ENCODE measurements at places on chromosomes 5 and 9. TPM values are rescaled to one million over a fixed set of nuclear protein-coding genes. Genes with fewer than 3 reads are reported as not detected.

Gene ADAMTS12
- 7.0 TPM for total RNA-seq

Gene FAM151B
- total RNA-seq = 1.8 TPM

Gene SLC2A6
- 21.4 TPM for total RNA-seq

Gene SRP19
- 107 TPM for total RNA-seq

Gene CBY3
- total RNA-seq = not detected

Gene KLHL9
- 17.2 TPM for total RNA-seq

Gene DBH
- not detected for total RNA-seq

Gene OR1Q1
- total RNA-seq = not detected

Gene CNTNAP3
- total RNA-seq = 8.8 TPM

Gene C9
- total RNA-seq = not detected

Gene UBAC1
- total RNA-seq = 33.9 TPM

Gene RBM27
- total RNA-seq = 10.6 TPM

Gene BTNL8
- not detected for total RNA-seq

Gene PCDHGA2
- total RNA-seq = 0.58 TPM

Gene ASS1
- 20.0 TPM for total RNA-seq

Gene STC2
- 35.0 TPM for total RNA-seq

Gene MYMK
- total RNA-seq = not detected

Gene CCNO
- total RNA-seq = 7.4 TPM

Gene LURAP1L
- 29.7 TPM for total RNA-seq

Gene CLIC3
- 5.2 TPM for total RNA-seq

Gene SOHLH1
- not detected for total RNA-seq

Gene ENTPD2
- total RNA-seq = 2.4 TPM

Gene PCDHGC5
- not detected for total RNA-seq

Gene AMBP
- 7.5 TPM for total RNA-seq

Gene CLPTM1L
- total RNA-seq = 178 TPM

All from A549 treated with Mapracorat at 1 μM for 4 hours (cell line).